ENCODE measurements at places on chromosomes 4 and X.
A peak's percentile ranks its signal among the peaks of the same experiment; 100 is the strongest.

DNA sequence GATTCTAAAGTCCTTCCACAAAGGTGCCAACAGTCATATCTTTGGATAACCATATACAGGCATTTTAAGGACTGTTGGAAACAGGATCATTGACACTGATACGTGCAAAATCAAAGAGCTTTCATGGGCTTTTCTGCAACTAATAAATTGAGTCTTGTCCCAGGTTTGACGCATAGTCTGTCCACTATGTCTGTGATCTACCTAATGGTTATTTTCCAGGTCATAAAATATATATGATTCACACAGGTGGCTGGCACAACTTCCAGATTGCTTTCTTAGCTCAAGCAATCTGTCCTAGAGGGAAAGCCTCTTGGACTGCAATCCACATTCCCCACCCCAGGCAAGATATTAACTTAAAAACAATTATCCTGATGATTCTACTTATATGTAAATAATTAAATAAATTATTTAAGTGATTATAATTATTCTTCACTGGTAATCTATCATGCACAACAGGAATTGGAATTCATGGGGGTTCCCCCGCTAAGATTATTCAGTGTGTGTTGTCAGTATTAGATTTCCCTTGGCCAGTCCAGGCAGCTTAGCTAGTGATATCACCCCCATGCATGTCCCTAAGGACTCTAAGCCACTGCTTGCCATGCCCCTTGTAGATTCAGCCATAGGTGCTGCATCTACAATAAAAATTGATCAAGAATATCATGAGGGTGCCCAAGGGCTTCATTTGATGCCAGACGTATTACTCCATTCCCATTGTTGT, 97.8 kb downstream of the TLL1 start:
- no peak for DNase-seq

DNA sequence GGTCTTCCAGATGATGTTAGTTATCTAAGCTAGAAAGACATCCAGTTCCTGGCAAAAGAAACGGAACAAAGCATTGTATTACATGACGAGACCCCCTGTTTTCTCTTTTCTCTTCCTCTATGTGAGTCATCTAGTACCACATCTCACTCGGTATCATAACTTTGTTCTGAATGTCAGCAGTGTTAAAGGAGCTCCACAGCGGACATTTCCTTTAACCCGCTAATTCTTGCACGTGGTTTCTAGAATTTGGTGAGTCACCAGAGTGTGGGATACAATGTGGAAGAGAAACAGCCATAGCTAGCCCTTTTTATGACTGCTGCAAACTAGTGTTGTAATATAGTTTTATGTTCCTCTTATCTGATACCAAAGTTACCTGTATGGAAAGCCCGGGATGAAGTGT, 243.7 kb downstream of the TENM3 start:
- no peak for DNase-seq

DNA sequence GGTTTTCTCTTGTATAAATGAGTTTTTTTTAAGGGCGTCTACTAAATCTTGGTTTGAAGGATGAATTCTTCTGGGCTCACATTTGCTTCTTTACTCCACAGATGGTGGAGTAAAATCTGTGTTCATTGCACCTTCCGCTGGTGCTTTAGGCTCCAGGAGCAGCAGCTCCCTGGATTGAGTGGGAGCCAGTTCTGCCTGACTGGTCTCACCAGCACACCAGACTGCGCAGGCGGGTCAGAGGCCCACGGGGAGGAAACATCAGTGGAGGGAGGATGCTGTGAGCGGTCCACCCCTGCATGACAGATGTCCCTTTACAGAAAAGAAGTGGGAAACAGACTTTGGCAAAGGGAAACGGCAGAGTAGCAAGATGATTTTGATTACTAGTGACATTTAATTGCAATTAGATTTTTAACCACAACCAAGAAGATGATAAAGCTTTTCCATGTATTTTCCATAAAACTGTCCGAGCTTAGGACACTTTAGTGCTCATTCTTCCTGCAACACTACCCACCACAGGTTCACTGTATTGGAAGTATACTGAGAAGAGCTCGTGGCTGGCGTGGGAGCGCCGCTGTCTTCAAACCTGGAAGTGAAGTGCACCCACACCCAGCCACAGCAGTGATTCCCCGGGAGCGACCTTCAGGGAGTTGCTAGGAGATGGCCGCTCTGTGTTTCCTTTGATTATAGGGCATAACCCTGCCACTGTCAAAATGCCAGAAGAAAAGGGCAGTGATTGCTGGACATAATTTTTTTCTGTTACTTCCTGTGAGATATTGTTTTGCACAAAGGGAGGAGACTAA, 95.2 kb downstream of the SORBS2 start:
- DNase-seq = no peak

DNA sequence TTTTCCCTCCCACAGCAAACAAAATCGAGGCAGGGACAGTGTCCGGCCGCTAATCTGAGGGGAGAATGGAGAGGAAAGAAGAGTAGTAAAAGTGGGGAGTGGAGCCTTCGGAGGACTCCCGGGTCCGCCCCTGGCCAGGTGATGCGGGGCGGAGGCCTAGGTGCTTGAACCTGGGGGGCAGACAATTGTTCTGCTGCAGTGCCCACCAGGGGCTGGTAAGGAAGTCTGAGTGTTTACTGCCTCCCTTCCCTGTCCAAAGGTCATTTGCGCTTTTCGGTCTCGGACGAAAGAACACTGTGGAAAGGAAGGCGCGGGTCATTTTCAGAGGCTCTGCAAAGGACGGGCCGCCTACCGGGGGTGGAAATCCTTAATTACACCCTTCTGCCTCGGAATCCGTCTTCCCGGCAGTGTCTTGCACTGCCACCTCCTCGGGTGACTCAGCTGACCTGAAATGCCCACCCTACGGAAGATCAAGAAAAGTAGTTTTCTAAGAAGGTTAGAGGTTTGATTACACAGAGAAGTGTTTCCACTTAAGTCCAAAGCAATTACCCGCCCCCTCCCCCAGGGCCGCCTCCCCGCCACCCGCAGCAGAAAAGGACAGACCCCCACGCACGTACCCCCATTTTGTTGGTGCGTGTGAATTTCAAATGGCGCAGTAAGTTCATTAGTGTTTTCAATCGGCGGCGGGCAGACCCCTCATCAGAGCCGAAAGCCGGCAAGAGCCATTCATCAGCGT, 99.9 kb upstream of the TENM3 start:
- DNase-seq = peak; percentile 34

DNA sequence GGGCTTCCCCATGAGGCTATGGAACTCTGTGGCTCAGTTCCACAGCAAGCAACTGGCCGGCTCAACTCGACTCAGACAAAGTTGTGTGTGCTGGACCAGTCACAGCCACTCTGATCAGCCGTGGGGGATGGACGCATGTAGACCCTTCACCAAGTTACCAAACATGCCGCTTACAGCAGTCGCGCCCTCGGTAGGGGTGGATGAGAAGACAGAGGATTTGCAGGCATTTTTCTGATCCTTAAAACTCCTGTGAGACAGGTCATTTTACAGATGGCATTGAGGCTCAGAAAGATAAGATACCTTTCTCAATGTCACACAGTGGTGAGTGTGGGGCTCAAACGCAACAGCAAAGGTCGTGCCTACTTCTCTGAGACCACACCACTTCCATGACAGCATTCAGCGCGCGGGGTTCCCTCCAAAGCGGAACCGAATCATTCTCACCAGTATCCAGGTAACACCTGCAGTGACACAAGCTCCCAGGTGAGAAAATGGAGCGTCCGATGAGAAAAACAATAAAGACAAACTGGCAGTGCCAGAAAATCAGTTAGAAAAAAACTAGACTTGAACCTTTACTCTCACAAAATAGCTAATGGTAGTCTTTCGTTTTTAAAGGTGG, 83.6 kb downstream of the RELL1 start:
- DNase-seq = no peak

DNA sequence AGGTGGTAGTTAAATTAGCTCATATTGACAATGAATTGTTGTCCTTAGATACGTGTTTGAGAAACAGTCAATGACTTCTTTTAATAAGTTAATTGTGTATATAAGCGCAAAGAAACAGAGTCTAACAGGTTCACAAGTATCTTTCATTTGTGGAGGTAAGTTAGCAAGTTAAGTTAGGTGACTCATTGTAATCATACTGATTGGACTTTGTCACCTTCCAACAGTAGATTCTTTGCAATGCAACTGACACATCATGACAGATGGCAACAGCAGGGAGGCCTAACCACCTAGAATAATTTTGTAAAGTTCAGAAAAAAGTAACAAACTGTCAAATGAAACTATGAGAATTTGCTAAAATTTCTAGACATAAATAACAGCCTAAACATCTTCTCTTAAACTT, 207.6 kb upstream of the PITX2 start:
- no peak for DNase-seq
